ENCODE measurements at places on chromosomes 13 and 19.
A peak's percentile ranks its signal among the peaks of the same experiment; 100 is the strongest.

- DNase-seq: no peak
These were observed 91.7 kb downstream of the RNASEH2B start for GRCh38 chr13:51001335-51001734.

- DNase-seq: no peak
These were observed 537 bp downstream of the NAT14 start for GRCh38 chr19:55485439-55486011.

- DNase-seq: no peak
These were observed 4.3 kb downstream of the ERCC1 start for GRCh38 chr19:45419396-45419795.

DNA sequence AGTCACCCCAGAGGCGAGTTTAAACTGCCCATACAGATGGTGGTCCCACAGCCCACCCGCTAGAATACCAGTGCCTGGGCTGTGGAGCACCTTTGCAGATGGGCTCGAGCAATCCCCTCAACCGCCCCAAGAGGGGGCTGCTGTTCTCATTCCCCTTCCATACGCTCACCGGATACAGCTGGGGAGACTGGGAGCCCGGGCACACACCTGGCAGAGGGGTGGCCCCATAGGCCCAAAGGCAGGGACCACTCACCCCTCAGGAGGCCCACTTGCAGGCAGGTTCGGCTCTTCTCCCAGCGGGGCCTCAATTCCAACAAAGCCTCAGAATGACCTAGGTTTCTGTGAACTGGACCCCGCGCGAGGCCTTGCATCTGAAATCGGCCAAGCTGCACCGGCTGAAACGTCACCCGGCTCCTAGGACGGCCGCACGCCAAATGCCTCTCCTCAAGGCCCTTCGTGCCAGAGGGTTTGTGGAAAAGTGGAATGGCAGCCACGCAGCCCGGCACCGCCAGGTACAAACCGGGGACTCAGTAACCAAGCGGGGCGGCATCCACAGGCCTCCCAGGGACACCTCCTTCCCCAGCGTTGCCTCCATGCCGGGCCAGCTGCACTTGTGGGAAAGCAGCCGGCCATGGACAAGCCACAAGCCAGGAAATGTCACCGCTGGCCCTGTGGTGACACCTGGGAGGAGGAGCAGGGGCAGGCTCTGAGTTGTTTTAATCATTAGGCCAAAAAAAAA, 18.7 kb downstream of the MLLT1 start:
- peak; percentile 41 for DNase-seq

- DNase-seq: no peak
These were observed 340.6 kb downstream of the ENOX1 start for GRCh38 chr13:43446126-43446525.

- peak; percentile 33 for DNase-seq
These were observed 14.7 kb downstream of the CILP2 start for GRCh38 chr19:19552798-19553197.

DNA sequence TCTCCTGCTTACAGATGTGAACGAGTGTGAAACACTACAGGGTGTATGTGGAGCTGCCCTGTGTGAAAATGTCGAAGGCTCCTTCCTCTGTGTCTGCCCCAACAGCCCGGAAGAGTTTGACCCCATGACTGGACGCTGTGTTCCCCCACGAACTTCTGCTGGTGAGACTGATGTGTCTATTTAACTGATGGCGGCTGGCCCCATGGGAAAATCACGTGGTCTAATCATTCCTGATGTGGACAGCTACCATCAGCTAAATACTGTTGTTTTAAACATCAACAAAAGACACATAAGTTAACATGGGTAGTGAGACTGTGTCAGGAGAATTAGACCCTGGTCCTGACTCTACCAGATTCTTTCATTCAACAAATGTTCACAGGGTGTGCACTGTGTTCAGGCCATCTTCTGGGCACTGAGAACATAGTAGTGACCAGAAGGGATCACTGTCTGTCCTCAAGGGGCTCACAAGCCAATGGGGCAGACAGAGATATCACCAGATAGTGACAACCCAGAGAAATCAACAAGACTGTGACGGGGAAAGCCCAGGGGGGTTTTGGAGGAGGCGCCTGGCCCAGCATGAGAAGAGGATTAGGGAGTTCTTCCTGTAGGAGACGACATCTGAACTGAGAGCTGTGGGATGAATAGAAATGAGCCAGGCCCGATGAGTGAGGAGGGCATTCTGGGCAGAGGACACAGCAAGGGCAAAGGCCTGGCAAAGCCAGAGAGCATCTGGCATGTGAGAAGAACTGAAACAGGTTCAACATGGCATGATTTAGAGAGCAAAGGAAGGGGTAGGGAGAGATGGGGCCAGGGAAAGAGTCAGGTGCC, 18.4 kb downstream of the LTBP4 start:
- peak; percentile 52 for DNase-seq

GRCh38 chr13:82758044-82758443, 1124.2 kb downstream of the SLITRK1 start:
- DNase-seq: no peak

DNA sequence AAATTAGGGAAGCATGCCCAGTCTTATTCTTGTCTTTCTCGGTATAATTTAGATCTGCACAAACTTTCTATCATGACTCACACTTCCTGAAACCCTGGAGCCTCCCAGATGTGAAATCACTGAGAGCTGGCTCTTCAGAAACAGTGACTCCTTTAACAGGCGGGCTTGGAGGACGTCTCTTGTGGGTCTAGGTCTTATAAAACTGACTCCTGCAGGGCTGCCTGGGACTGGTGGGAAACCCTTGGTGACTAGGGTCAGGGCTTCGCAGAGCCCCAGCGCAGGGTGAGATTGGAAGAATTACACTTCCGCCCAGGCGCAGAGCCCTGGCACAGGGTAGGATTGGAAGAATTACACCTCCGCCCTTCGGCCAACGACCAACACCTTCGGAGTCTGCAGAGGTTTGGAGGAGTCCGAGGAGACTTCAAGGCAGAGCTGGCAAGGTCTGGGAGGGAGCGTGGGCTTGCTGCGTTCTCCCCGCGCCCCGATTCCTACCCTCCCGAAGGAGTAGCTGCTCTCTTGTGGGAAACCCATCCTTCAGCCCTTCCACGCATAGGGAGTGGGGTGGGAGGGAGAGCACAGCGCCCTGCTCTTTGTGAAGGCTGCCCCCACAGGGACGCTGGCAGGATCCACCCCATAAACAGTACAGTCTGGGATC, 43.4 kb upstream of the MAP3K10 start:
- DNase-seq: peak; percentile 65

- no peak for DNase-seq
These were observed 7.0 kb downstream of the PPP5C start for GRCh38 chr19:46353730-46354528.

DNA sequence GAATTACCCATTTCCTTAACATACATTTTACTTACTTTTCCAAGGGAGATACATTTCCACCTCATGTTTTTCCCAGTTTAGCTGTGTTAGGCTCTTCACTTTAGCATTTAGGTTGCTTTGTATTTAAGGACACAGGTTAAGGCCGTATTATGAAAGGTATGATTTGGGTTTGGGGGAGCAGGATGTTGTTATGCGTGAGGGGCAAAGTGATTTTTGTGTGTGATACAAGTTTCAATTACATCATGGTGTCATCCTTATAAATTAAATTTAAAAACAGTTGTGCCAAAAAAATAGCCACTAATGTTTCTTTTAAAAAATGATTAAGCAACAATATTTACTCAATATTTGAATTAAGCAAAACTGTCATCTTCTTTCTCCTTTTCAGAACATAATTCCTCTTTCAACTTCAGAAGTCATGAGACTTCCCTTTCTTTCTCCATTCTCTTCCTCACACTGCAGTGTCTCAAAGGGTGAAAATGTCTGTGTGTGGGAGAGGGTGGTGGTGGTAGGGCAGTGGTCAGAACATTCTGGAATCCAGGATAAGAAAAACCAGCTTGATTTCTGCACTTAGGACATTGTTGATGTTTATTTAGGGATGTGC, 126.2 kb downstream of the KCNRG start:
- no peak for DNase-seq

DNA sequence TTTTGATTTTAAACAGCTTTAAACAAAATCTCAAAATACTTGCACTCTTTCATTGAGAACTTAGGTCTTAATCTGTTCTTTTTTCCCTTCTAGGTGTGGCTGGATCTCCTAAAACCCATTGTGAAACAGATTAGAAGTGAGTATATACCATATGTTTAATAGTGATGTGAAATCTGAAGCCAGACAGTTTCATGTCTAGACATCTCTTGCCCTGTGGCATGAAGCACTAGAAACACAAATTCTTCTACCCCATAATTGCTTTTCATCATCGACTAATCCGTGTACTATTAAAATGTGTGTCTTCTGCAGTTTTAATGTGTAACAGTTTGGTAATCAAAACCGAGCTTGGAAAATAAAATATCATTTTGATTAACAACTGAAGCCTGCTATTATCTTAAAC, 188.2 kb upstream of the RNF113B start:
- no peak for DNase-seq

DNA sequence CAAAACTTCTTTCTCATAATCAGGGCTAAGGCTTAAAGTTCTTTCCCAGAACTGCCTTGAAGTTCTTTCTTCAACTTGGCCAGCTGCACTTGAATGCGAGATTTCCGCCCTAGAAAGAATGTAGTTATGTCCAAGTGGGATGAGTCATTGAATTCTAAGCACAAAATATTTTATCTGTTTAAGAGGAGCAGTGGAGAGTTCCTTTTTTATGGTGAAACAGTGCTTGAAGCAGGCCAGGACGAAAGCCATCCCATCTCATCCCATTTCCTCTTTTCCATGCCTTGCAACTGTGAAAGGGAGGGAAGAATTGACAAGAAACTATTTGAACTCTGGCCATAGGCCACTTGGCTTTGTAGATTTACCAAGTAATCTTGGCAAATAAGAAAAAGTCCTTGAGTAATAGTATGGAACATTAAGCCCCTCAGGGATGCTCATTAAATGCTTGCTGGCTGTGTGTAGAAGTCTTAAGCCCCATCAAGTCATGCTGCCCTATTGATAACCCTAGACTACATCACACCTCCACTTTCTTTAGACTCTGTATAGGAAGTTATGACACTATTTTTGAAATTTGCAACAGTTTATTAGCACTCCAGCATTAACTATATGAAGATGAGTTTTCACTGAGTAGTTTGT, 174.5 kb downstream of the KCTD12 start:
- no peak for DNase-seq

DNA sequence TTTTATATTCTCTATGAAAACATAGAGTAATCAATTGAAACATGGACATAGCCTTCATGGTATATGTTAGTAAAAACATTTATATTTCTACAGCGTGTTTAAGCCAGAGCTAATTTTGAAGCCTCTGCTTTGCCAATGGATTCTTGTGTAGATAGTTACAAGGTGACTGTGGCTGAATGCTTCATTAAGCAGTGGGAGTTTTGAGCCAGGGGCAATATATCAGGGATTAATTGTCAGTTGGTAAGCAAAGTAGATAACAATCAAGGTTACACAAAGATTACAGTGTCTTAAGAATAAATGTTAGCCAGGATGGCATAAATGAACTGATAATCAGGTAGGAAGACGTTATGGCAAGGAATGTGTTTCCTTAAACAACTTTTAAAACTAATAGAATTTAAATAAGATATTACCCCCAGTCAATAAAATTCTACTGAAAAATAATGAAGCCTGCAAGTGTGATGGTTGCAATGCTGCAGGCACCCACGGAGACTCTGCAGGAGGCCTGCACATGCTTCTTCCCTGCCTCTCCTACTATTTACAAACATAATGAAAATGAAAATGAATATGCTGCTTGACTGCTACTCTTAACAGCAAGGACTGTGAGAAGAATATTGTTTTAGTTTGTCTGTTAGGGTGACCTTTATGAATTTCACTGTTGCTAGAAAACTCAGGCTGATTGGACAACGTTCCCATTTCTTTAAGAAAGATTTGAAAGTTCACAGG, 588.5 kb downstream of the GPC5 start:
- no peak for DNase-seq

- DNase-seq: no peak
These were observed 9.4 kb downstream of the ARHGAP33 start for GRCh38 chr19:35784503-35785338.

DNA sequence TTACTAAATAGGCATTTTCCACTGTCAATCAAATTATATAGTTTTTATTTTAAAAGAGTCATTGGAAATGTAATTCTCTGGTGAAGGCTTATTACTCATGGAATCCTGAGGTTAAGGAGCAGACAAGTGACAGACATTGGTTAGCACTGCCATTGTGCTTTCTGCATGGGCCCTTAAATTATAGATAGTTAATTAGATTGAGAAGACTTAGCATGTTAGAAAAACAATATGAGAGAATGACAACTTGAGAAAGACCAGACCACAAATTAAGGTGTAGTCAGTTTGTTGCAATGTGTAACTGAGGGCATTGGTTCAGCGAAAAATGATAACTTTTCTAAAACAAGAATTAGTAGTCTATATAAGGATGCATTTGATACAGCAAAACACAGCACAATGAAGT, 195.5 kb downstream of the SLITRK6 start:
- no peak for DNase-seq

- no peak for DNase-seq
These were observed 2.9 kb downstream of the PLEKHG2 start for GRCh38 chr19:39415111-39416046.

- no peak for DNase-seq
These were observed 17.6 kb upstream of the WDR18 start for GRCh38 chr19:966485-967088.

DNA sequence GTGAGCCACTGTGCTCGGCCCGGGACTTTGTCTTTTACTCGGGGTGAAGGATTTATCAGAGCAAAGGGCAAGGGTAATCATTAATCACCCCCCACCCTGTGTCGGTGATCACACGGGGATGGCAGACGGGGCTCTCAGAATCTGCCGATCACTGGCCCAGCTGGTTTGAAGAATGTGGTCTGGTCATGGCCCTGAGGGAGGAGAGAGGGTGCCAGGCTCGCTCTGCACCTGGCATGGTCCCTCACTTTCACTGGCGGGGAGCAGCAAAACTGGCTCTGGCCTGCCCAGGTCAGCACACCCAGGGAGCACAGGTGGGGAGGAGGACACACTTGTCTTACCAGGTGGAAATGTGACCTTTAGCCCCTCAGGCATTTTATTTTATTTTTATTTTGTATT, 10.2 kb downstream of the REEP6 start:
- no peak for DNase-seq

DNA sequence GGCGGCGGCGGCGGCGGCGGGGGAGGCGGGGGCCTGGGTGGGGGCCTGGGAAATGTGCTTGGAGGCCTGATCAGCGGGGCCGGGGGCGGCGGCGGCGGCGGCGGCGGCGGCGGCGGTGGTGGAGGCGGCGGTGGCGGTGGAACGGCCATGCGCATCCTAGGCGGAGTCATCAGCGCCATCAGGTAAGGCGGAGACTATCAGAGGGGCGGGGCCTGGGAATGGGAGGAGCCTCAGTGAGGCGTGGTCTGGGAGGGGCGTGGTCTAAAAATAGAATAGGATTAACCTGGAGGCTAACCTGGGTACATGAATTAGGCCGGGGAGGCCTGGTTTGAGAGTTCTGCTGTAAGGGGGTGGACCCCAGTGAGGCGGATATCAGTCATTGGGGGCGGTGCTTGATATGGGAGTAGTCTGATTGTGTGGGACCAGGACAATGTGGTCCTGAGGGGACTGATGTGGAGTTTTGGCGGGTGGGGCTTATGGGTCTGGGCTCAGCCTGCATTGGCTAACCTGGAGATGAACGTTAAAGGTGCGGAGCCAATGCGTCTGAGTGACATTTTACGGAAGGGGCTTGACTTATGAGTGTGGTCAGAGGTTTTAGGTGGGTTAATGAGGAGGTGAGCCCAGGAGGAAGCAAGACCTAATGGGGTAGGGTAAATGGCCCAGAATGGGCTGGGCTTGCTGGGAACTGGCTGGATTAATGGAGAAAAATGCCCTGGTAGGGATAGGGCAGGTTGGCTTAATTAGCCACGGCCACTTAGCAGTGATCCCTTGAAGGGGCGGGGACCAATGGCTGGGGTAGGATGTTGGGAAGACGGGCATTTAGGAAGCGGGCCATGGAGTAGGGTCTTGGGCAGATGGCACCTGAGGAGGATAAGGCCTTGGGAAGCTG, 1.4 kb downstream of the CAPNS1 start:
- peak; percentile 96 for DNase-seq

- DNase-seq: no peak
These were observed 32.6 kb upstream of the MTIF3 start for GRCh38 chr13:27482983-27483382.

Measured in activated naive CD4-positive, alpha-beta T cell treated with anti-CD3 and anti-CD28 coated beads for 36 hours (primary cell).